ENCODE measurements at places on chromosomes 4 and X.

- DNase-seq: peak; percentile 89
Observed at GRCh38 chr4:85402371-85402770, 72.6 kb upstream of the ARHGAP24 start.

GRCh38 chr4:81650606-81651242, 179.0 kb upstream of the RASGEF1B start:
- DNase-seq: no peak

GRCh38 chrX:37320541-37321203, 28.5 kb upstream of the PRRG1 start:
- DNase-seq: no peak

- DNase-seq: peak; percentile 13
Observed at GRCh38 chrX:6184900-6185515, 43.7 kb downstream of the NLGN4X start.

DNA sequence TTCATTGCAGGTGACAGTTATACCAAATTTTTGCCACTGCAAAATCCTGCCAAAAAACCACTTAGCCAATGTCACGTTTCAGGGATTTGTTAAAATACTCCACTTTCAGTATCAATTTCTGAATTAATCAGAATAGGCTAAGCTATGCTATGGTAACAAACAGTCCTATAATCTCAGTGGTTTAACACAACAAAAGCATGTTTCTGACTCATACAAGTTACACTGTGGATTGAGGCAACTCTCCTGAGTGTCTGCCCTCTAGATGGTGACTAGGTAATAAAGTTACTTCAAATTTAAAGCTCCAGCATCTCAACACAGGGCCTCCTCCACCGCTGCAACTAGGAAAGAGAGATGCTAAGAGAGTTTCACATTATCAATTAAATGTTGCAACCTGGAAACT, 23.0 kb upstream of the RADX start:
- DNase-seq: no peak

- no peak for DNase-seq
Observed at GRCh38 chr4:113831457-113831856, 69.9 kb upstream of the CAMK2D start.

DNA sequence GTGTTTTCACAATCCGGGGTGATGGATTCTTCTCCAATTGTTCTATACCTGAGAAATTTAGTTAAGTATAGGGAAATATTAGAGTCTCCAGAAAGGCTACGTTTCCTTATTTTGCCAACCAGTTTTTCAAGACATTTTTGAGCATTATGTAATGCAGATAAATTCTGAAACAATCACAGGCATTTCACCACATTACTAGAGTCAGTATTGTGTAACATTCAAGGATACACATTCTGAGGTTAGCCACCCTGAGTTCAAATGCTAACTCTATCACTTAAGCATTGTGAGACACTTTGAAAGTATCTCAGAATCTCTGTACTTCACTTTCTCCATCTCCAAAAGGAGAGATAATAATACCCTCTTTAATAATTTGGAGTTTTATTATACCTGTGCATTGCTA, 10.6 kb downstream of the SULT1B1 start:
- peak; percentile 60 for DNase-seq

DNA sequence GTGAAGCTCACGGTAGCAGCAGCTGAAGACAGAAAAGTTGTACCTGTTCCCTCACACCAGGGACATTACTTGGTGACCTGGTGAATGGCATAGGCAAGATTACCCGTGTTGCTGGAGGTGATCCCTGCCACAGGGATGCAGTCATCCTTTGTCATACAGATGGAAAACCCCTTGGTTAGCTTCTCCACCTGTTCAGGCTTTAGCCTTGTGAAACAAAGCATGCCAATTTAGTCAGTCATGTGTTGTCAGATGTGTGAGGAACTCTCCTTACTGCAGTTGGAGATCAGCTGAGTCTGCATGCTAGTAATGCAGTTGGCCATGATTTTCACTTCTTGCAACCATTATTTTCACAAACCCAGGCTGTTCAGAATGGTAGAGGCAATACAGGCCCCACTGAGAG, 41.0 kb downstream of the AMELX start:
- no peak for DNase-seq

- no peak for DNase-seq
Observed at GRCh38 chr4:6122496-6122895, 77.9 kb downstream of the JAKMIP1 start.

- no peak for DNase-seq
Observed at GRCh38 chrX:40971736-40972135, 113.5 kb upstream of the USP9X start.

DNA sequence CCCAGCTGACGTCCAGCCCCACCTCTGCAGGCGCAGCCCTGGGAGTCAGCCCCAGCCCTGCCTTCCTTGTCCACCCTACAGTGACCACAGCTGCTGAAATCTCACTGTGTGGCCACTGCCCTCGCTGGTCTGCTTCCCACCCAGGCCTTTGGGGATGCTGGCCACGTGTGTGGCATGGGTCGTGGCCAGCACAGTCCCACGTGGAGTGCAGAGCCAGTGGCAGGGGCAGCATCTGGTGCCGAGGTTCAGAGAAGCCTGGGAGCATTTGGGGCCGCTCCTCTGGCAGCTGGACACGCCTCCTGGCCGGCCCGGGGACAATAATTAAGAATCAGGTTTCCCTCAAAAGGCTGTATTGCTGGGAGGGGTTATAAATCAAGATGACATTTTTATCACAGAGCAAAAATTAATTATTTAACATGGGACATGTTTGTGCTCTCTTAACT, 92.1 kb downstream of the HMX1 start:
- no peak for DNase-seq

- no peak for DNase-seq
Observed at GRCh38 chrX:100980608-100981497, 11.3 kb downstream of the ARL13A start.

DNA sequence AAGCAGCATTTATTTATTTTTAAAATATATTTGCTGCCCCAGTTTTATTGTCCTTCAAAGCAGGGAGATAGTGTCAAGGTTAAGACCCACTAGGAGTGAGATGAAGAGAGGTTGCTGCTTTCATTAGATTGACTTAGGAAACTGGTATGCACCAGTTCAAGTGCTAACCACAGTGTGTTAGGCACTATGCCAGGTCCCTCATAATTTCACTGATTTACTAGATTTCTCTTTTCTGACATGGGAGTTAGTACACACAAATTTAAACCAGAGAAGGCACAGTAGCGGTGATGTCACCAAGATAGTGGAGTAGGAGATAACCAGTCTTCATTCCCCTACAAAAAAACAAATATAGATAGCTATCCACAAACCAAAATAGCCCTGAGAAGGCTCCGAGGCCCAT, 14.3 kb downstream of the RRAGB start:
- DNase-seq: peak; percentile 1

DNA sequence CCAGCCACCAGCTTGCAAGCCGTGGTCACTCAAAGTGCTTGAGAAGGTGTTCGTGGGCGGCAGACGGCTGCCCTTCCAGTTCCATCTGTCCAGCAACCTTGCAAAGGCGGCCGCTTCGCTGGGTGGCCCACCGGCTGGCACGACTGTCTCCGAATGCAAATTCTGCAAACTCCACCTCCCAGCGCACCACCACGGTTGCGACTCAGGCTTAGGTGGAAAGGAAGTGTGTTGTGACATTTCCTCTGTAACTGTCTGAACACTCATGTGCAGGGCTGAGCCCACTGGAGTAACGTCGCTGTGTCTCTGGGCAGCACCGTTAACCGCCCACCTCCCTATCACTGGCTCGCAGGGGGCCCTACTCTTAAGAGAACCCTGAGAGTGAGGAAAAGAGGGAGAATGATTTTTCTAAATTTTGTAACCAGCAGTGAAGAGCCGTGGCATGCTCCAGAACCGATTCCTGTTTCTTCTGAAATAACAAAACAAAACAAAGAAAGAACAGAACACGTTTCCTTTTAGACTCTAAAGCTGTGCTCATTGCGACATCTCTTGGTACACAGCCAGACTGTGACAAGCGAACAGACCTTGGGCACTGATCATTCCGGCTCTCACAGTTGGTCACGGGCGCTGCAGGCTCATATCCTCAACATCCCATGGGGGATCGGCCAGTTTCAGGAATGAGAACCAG, at the start of gene P2RY8:
TSS of gene P2RY8 (minus strand) at position 155 of the 685 bp plus-strand sequence. CDS start 70,627 bp downstream, outside the sequence.
- peak; percentile 26 for DNase-seq
